ENCODE measurements at places on chromosomes 1 and 21. TPM values are rescaled to one million over a fixed set of nuclear protein-coding genes. Genes with fewer than 3 reads are reported as not detected.

DNA sequence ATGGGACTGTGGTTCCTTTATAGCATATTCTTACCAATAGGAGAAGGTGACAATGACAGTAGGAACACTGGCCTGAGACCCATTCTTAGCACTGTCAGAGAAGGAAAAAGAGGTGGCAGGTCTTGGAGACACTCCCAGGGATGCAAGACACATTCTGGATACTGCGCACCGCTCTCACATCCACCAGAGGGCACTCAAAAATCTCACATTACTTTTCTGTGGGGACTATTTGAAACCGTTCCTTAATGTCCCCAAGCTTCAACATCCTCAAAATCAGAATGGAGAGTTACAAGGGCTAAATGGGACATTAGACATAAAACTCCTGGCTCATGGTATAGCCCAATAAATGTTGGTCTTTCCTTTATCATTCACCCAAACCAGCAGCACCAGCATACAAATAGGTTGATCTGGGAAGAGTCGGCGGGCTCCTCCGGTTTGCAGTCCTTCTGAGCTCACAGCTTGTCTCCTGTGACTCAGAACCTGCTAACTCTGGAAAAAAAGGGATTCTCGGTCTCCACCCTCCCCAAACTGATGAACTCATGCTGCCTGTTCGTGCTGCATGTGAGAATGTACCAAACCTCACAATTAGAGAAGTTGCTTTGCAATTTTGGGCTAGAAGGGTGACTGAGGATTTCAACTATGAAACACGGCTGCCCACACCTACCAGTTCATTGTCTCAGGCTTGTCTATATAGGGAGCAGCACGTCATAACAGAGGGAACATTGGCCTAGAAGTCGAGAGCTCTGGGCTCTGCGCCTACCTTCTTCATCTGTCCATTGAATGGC lies 40.2 kb downstream of the IL12RB2 start:
- peak; percentile 78 for DNase-seq

FHL3 gene
- total RNA-seq: 18.2 TPM

DNA sequence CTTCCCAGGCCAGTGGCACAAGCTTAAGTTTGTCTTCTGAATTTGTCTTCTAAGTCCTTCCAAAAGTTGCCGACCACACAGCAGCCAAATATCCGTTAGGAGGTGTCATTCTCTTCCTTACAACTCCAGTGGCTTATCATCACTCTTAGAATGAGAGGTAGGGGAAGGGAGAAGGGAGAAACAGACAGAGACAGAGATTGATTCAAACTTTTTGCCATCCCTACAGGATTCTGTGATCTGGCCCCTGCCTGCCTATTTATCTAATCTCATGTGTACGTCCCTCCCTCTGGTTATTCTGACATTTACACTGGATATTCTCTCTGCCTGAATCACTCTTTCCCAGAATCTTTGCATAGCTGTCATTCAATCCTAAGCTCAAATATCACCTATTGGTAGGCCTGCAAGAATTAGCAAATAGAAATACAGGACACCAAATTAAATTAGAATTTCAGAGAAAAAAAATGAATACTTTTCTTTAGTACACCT lies 488 bp upstream of the GNL2 start:
- DNase-seq: no peak

S100A14 gene
- not detected for total RNA-seq

LCE1E gene
- total RNA-seq: not detected

DNA sequence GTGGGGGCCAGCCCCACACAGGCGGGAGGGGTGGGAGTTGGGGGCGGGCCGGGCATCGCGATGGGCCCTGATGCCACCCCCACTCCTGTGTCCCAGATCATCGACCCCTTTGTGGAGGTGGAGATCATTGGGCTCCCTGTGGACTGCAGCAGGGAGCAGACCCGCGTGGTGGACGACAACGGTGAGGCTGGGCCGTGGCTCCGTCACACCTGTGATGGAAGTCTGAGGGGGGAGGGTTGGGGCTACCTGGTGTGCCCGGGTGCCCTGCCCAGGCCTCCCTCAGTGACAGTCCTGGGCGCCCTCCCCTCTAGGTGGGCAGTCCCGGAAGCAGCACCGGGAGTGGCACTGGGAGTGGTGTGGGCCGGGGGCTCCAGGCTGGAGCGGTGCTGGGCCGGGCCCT lies 22.6 kb downstream of the PLCH2 start:
- DNase-seq: no peak

- DNase-seq: no peak
Measured at GRCh38 chr1:18322368-18323032, 158.2 kb upstream of the KLHDC7A start.

DNA sequence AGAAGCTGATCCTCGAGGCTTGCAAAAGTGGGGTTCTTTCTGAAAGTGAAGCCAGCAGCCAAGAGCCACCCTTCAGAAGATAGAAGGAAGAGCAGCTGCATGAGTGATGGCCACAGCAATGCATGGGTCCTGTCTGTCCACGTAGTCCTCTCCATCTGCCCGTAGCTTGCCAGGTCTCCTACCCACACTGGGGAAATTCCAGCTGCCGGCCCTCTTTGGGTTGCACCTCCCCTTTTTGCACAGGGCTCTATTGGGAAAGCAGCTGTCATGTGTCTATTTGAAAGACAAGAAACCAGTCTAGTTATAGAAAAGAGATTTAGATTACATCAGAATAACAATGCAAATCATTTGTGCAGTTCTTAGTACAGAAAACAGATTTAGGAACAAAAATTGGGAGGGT lies 204.4 kb downstream of the GIPC2 start:
- DNase-seq: peak; percentile 48

PTPRC gene
- 4.5 TPM for total RNA-seq

- DNase-seq: peak; percentile 100
Measured at GRCh38 chr1:223887747-223888418, 42.1 kb upstream of the TP53BP2 start.

GRCh38 chr1:203600782-203601513 lies 25.7 kb upstream of the ATP2B4 start:
- no peak for DNase-seq

- DNase-seq: no peak
Measured at GRCh38 chr1:154551474-154551873, 7.0 kb downstream of the UBE2Q1 start.

SH2D5 gene
- 2.1 TPM for total RNA-seq

Data from M059J (cell line).